ENCODE measurements at places on chromosomes 6 and 20. TPM values are rescaled to one million over a fixed set of nuclear protein-coding genes. Genes with fewer than 3 reads are reported as not detected.
A peak's percentile ranks its signal among the peaks of the same experiment; 100 is the strongest.

Gene BPIFB4
- not detected for total RNA-seq

GRCh38 chr6:105202486-105202885 lies 22.7 kb upstream of the POPDC3 start:
- no peak for DNase-seq

DNA sequence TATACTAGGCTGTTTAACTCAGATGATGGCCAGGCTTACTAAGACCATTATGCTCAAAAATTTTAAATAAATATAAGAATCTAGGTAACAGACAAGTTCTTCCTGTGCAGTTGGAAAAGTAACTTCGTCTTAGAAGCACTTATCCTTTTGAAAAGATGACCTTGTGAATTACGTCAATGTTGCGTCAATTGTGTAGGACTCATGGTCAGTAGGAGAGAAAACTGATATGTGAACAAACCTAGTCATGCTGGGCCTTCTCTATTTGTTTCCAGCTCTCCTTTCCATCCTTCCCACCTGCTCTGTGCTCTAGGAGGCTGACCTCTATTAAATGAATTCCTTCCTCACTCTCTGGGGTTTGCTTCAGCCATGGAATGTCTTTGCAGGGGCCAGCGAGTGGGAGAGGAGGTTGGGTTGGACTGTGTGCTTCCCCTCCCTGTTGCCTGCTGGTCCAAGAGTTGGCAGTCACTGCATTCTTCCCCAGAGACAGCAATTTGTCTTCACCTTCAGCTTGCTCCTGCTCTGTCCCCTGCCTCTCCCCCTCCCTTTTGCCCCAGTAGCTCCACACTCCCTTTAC lies 128.0 kb upstream of the TNFAIP3 start:
- DNase-seq = no peak

DNA sequence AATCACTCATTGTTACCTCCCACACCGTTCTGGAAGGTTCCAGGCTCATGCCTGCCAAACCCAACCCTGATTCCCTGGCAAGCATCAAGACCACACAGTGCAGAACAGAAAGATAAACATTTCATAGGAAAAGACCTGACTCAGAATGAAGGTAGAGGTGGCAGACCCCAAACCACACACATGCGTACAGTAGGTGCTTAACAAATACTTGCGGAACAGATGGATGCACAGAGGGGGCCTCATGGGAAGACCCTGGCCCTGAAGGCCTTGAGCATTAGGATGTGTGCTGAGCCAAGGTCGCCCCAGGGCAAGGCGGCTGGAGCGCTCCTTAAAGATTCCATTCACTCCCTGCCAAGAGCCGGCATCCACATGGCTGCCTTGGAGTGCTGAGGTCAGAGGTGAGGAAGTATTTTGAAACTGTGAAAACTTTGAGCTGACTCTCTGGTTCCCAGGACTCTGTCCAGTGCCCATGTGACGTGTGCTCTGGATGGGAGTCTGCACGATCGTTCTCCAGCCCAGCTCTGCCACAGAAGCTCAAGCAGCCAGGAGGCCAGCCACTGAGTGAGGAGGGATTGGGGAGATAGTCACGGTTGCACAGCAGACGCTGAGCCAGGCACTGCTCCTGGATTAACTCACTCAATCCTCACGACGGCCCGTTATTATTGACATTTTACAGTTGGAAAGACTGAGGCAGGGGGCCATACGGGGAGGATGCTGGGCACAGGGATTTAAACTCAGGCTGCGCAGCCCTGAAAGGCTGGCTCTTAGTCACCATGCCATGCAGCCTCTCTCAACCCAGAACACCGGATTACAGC lies 65.5 kb upstream of the AFDN start:
- peak; percentile 22 for DNase-seq

DNA sequence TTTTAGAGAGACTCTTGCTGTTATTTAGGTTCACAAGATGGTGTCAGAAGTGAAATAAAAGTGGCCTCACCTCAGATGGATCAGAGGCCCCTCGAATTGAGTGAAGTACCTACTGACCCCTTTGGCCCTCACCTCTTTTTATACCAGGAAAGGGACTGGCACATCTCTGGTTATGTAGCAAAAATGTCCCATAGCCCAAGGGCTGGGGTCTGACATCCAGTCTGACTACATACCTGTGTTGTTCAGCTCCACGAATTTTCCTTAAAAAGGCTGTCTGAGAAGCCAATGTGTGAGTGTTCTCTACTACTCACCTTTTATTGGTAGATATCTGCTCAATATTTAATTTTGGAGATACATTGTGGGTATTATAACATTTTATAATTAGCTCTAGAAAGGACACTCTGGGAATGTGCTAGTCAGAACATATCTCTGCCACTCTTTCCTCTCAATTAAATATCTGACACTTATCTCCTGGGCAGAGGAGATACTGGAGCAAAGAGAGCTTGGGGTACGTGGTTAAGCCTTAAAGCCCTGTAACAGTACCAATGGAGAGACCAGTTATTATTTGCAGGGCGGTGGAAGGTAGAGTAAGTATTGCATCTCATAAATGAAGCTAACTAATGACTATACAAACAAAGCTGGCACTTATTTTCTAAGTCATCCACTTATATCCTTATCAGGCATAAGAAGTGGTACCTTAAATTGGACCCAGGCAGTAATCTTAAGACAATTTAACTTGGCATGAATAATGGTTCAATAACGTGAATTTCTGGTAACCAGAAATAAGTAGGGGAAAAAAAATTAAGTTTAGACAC lies 20.0 kb upstream of the IL22RA2 start:
- no peak for DNase-seq

Measured in endodermal cell (in vitro differentiated cells).